Mesenchymal stem cell (in vitro differentiated cells and primary cell): ENCODE measurements at places on chromosomes 2 and 18.

GRCh38 chr2:236550290-236550689 lies 19.3 kb upstream of the ACKR3 start:
- no peak for DNase-seq

GRCh38 chr2:97742381-97742847 lies 29.0 kb downstream of the ZAP70 start:
- no peak for DNase-seq

DNA sequence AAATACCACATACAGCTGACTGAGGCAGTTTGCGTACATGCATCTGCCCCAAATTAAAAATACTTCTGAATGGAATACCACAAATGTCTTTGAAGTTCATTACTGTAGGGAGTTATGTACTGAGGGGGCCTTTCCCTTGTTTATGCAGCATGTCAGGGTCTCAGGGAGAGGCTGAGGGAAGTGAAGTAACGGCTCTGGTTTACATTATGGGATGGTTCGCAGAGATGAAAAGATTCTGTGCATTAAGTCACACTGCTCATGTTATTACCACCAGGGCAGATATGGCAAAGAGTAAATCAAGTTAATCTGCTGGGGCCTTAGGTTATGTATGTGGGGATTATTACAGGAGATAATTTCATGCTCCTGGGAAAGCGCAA lies 385.9 kb upstream of the RND3 start:
- peak; percentile 14 for DNase-seq

DNA sequence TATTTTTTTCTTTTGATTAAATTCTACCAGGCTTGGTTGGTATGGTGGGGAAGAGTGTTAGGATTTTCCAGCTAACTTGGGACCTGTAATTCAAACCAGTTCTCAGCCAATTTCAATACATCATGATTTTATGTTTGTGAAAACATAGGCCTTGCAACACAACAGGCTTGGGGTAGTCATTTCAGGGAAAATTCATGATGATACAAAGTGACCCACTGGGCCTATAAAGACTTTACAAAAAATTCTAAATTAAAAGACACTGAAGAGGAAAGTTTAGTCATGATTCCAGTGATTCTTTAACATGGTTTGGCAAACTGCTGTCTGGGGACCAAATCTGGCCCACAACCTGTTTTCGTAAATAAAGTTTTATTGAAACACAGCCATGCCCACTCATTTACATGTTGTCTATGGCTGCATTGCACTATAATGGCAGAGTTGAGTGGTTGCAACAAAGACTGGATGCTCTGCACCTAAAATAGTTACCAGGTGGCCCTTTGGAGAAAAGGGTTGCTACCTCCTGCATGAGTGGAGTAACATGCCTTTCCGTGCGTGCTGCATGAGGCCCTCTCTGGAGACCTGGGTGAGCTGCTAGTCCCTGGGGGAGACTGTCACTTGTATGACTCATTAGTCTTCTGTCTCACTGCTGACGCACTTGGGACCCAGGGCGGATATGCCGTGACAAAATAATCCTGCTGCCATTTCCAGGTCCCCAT lies 73.6 kb downstream of the NPAS2 start:
- DNase-seq: peak; percentile 81

DNA sequence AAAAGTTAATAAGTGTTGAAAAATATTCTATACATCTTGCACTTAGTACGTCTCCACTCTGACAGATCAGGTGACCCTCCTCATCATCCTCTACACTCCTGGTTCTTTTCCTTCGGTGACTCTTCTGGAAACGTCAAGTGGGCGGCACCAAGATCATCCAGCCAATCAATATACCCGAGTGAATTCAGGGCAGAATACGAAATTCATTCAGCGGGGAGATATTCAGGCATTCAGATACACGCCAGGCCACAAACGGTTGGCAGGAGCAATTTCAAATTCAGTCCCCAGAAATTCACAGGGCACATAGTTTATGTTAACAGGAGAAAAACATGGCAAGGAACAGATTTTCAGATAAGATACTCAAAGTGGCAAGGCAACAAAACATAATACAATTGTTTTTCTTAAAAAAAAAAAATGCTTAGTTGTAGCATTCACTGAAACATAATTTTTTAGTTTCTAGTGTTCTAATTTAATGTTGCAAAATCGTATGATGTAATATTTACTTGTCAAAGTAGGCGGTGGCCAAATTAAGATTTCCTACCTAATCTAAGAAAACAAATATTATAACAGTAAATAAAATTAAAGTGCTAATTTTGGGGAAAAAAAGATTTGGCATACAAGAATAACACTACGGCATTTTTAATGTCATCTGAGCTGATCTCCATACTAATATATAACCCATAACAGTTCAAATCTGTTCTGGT lies 4.2 kb downstream of the CLK1 start:
- DNase-seq: no peak

- no peak for DNase-seq
Observed at GRCh38 chr2:161681046-161681445, 56.8 kb downstream of the SLC4A10 start.

GRCh38 chr2:161077367-161078210 lies 82.6 kb upstream of the TANK start:
- peak; percentile 37 for DNase-seq

- DNase-seq: no peak
Observed at GRCh38 chr18:4987452-4988405, 209.3 kb downstream of the AKAIN1 start.

- no peak for DNase-seq
Observed at GRCh38 chr2:220451438-220451837, 824.0 kb downstream of the SLC4A3 start.

- DNase-seq: no peak
Observed at GRCh38 chr2:230256733-230257332, 31.3 kb downstream of the SP140 start.

DNA sequence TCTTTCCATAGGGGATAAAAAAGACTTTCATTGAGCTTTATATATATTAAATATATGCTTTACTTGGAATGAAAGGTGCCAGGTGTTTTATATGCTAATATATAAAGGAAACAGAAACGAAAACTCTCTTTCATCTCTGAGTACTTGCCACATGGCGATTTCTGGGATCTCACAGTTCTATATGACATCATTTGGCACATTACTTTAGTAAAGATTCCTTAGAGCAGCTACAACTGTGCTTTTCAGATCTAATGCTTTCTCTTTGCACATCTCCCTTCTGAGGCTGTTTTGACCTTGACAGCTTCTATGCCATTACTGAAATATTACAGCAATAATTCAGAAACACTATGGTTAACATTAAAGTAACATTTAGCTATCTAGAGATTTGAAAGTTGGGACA lies 1082.9 kb upstream of the CDH2 start:
- DNase-seq: no peak

DNA sequence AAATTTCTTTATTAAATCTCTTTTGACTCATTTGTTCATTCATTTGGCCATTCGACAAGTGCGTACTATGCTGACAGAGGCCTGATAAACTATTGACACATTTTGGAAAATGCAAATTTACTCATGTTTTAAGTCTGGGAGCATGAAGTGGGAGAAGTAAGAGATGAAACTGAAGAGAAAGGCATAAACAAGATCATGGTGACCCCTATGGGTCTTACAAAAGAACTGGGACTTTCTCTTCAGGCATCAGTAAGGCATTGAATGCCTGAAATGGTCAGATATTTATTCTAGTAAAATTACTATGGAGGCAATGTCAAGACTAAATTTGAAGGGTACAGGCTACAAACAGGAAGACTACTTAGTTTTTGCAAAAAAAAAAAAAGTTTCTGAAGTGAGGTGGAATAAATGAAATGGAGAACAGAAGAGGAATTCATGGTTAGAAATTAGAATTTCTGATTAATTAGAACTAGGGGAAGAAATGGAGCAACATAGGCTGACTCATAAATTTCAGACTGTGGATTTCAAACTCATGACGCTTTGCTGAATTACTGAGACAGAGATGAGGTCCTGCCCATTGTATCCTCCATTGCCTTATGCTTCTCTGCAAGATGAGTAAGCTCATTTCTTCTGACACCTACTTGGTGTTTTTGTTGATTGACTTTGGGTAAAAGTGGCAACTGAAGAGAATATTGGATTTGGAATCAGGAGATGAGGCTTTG lies 32.7 kb downstream of the VSNL1 start:
- DNase-seq: peak; percentile 14

DNA sequence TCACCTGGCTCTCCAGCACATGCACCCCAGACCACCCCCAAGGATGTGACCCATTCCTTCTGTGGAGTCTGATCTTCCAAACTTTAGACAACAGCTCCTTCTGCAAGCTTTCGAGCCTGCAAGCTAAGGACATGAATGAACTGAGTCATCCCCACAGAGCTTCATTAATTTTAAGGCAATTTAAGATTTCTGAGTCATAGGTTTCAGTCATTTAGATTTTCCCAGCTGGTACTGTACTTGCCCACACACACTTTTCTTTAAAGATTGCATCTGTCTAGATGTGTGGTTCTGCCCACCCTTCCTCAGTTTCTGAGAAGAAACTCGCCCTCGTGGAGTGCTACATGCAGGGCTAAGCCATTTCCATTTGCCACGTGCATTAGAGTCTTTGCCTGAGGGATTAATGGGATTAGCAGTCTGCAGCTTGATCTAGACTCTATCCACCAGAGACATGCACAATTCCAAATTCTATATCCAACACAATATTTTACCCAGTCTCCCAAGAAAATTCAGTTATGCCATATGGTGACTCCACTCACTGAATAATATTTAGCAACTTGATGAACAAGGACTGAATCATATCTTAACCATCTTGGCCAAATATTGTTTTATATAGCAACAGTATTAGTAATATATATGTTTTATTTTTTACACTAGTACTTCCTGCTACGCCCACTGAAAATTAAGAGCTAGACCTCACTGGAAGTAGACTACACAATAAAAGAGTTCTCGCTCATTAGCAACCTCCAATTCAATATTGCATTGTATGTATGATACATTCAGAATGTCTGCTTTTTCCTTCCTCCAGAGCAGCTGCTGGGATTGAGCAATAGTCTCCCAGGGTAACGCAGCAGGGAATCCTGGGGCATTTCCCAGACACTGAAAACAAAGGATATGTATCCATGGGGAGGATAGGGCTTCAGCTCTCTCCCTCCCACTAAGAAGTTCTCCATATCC lies 14.3 kb upstream of the TRIB2 start:
- DNase-seq: peak; percentile 81

DNA sequence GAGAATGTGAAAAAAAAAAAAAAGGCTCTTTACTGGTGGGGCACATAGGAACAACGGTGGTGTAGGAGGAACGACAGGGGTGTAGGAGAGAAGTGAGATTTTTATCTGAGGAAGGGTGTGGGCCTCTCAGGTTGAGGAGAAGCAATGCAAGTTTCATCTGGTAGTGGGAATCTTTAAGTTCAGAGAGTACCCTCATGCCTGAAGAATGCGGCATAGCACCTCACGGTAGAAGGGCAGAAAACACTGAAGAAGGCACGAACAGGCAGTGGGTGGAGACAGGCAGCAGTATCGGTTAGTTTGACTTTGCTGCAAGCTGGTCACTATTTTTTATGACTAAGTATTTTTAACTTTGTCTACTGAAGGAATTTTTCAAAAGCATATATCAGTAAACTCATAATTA lies 52.2 kb upstream of the TSPYL6 start:
- DNase-seq: no peak

GRCh38 chr2:178449700-178450523 lies 1.1 kb downstream of the PRKRA start:
- DNase-seq: peak; percentile 22

DNA sequence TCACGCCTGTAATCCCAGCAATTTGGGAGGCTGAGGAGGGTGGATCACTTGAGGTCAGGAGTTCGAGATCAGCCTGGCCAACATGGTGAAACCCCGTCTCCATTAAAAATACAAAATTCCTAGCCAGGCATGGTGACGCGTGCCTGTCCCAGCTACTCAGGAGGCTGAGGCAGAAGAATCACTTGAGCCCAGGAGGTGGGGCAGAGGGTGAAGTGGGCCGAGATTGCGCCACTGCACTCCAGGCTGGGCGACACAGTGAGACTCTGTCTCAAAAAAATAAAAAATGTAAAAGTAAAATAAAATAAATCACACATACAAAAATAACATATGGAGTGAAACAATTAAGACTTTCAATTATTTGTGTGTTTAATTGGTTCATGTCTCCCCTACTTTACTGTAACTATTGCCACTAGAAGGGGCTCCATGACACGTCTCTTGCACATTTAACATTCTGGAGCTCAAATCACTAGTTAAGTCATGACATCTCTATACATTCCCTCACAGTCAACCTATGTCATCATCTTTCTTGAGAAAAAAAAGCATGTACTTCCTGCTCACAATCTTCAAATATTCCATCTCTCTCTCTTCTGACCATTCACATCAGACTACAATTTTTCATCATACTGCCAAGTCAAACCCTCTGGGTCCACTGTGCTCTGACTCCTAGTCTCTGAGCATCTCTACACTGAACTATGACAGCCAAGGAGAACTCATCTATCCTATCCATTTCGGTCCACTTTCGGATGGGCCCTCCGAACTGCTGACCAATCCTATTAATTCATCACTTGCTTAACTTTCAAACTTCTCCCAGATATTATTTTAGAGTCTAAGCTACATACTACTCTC lies 6.7 kb downstream of the GFPT1 start:
- DNase-seq: peak; percentile 29

DNA sequence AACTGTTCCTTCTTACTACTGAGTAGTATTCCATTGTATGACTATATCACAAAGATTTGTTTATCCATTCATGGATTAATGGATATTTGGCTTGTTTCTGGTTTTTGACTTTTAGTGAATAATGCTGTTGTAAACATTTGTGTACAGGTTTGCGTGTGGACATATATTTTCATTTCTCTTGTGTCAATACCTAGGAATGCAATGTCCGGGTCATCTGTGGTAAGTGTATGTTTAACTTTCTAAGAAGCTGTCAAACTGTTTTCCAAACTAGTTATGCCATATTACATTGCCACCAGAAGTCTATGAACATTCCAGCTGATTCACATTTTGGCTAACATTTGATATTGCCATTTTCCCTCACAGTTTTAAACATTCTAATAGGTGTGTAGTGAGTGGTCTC lies 29.1 kb upstream of the SLC16A14 start:
- DNase-seq: peak; percentile 18

DNA sequence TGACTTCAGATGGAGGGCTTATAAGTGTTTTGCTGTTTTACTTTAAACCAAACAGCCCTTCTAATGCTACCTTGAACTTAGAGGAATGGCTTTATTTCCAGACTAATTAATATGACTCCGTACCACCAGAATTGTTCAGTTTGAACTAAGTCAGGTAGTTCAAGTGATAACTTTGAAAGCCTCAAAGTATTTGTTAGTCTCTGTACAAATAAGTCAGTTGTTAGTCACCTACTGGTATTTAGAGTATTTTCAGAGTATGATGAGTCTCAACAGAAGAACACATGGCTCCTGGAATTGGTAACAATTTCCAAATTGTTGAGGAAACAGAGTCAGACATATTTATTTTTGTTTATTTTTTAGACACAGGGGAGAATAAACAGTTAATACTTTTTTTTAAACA lies 381.8 kb upstream of the NRXN1 start:
- DNase-seq: peak; percentile 2
